ENCODE measurements at places on chromosomes 3 and 15.

DNA sequence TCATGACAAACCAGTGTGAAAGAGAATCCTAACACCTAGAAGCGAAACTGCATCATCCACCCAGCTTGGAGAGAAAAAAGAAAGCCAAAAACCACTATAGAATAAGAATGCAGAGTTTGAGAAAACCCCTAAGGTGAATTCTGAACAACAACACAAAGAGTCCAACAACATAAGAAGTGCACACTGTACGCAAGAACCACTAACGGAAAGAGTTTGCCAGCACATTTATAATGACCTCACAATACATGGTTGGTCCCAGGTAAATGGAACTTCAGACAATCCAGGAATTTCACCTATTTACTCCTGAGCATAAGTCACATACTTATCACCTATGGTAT is 128.3 kb upstream of the BHLHE40 start:
- DNase-seq, result no peak

GRCh38 chr3:185176750-185177359 is 24.0 kb upstream of the C3orf70 start:
- peak; percentile 69 for DNase-seq

DNA sequence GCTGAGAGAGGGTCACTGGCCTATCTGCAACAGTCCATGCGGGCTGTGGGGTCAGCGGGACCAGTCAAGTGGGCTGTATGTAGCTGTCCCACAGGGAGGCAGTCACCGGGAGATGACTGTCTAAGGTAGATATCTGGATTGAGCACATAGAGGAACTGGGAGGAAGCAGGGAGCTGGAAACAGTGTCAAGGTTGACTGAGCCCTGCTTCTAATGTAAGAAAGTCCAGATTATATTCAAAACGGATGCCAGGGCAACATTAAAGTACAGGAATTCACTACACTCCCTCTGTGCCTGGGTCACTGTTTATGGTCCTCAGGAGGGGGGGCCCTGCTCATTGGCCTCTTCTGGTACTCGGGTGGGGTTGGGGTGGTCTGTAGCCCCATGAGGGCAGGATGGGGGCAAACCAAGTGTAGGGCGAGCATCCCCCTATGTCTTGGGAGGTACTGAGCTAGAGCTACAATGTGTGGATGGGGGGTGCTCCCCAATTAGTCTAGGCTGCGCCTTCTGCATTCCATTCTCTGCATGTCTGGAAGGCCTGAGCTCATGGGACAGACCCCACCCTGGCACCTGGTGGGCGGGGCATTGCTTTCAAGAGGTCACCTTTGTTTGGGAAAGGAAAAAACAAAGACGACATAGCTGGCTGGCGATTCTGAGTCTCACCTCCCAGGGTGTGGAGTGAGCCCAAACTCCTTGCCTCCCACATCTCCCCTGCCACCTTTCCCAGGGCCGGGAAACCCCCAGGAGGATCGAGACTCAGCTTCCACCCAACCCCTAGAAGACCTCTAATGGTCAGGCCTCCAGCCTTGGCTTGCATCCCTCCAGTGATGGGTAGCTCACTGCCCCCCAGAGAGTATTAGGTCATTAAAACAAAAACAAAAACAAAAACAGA is 45.1 kb upstream of the C15orf39 start:
- DNase-seq, result no peak

DNA sequence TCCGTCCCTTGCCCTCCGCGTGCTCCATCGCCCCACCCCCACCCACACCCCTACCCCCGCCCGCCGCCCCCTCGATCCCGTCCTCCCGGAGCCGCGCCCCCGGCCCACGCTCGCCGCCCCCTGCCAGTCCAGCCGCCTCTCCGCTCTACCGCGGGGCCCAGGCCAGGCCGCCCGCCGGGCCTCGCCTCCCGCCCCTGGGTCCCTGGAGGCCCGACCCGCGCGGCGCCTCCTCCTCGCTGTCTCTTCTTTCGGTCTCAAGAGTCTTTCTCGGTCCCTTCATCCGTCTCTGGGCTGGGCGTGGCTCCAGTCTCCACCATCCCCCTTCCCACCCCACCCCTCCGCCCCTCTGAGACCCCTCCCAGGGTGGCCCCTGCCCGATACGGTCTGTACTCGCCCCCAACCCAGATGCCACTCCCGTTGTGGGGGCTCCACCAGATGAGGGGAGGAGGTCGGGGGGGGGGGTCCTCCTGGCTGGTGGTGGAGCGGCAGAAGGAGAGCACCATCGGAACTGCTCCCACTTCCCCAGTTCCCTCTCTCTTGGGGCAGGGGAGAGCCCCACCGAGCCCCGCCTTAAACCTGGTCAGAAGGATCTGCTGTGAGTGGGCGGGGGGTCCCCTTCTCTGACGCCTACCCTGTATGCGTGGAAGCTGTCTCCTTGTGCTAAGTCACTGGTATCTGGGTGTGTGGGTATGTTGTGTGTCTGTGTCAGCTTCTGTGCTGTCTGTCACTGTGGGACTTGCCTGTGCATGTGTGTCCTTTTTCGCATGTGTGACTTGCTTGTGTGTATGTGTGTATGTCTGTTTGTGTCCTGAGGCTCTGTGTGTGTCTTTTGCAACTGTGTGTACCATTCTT is 1.0 kb downstream of the PRKCD start:
- no peak for DNase-seq

- DNase-seq, result no peak
Measured at GRCh38 chr15:92385096-92385495, 8.6 kb upstream of the ST8SIA2 start.

DNA sequence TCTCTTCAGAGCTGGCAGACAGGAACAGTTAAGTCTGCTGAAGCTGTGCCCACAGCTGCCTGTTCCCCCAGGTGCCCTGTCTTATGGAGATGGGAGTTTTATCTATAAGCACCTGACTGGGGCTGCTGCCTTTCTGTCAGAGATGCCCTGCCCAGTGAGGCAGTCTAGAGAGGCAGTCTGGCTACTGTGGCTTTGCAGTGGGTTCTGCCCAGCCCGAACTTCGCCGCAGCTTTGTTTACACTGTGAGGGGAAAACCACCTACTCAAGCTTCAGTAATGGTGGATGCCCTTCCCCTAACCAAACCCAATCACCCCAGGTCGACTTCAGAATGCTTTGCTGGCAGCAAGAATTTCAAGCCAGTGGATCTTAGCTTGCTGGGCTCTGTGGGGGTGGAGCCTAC is 91.2 kb downstream of the SLC25A26 start:
- no peak for DNase-seq

GRCh38 chr3:30340500-30340899 is 265.9 kb upstream of the TGFBR2 start:
- no peak for DNase-seq

- DNase-seq, result no peak
Measured at GRCh38 chr15:35833581-35833980, 287.6 kb upstream of the DPH6 start.

- no peak for DNase-seq
Measured at GRCh38 chr3:126051741-126052140, 32.2 kb downstream of the SLC41A3 start.

- DNase-seq, result no peak
Measured at GRCh38 chr3:11692532-11692813, 48.8 kb upstream of the VGLL4 start.

DNA sequence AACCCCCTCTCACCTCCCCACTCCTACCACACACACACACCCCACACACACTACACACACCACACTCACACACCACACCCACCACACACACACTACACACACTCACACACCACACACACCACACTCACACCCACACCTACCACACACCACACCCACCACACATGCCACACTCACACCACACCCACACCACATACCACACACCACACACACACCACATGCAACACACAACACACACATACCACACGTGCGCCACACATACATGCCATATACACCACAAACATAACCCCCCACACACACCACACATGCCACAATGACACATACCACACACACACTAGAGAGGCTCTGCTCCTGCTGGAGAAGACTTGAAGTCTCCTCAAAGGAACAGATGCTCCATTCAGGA is 5.9 kb upstream of the ITPKA start:
- DNase-seq, result no peak

- no peak for DNase-seq
Measured at GRCh38 chr15:80090041-80090440, 30.6 kb downstream of the ZFAND6 start.

GRCh38 chr15:66679657-66680108 is 22.4 kb upstream of the SMAD6 start:
- DNase-seq, result no peak

DNA sequence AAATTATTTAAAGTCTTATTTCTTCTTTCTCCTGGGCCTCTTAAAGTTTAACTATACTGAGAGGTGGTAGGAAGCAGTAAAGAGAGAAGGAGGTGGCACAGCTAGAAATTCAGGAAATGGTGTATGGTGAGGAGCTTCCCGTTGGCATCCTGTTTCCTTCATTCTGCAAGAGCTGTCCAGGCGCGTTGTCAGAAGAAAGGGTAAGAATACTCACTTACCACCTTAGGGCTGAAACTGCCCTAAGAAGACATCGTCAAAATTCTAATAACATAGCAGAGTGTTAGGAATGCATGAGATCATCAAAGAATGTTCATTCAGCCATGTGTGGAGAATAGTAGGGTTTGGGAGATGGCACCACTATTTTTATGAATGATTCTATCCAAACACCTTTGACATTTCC is 699.6 kb downstream of the MCTP2 start:
- DNase-seq, result peak; percentile 60

GRCh38 chr3:11059090-11059798 is 66.7 kb downstream of the SLC6A1 start:
- peak; percentile 83 for DNase-seq

- peak; percentile 66 for DNase-seq
Measured at GRCh38 chr3:13461169-13462124, 18.7 kb upstream of the HDAC11 start.

GRCh38 chr3:148227534-148227933 is 470.2 kb upstream of the AGTR1 start:
- DNase-seq, result no peak

DNA sequence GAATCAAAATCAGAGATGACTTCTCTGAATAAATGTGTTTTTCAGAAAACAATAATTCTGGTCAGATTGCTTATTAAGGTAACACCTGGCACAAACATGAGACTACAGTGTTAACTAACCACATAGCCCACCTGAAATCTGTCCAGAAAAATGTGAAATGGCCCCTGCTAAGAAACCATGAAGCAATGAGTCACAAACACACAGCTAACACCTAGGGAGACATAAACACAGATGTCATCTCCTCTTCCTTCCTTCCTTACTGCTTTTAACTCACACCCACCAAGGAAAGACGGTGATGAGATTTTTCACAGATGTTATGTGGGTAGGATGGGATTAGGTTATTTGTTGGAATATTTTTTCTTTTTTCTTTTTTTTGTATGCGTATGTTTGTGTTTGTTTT is 315.0 kb upstream of the STAC start:
- no peak for DNase-seq

DNA sequence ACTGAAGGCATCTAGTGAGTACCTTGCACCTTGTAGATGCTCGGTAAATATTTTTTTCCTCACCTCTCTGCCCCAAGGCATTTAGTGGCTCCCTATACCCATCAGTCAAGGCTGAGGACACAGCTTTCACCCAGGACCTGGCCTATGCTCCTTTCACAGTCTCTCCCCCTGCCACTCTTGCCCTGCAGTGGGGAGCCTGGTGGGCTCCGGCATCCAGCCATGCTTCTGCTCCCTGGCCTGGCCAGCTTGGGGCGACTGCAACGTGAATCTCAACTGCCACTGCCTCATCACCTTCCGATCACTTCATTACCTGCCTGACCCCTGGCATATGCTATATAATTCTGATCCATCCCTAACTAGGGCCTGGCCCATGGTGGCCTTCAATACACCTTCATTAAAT is 735 bp upstream of the CX3CR1 start:
- DNase-seq, result no peak

DNA sequence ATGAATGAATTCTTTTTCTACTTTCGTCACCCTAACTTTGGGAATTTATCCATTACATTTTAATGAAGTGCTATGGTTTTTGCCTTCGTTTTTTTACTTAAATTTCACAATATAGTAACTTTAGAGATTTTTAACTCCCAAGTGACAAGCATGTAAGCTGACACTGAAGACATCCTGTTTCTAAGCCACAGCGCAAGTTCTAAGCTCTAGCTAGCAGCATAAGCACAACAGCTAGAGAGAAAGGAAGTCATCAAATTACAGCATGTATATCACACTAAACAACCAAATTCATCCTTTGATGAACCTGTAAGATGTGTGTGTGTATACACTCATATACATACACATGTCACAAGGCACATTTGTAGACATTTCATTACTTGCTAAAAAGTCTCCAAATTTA is 119.3 kb downstream of the P3H2 start:
- peak; percentile 42 for DNase-seq

DNA sequence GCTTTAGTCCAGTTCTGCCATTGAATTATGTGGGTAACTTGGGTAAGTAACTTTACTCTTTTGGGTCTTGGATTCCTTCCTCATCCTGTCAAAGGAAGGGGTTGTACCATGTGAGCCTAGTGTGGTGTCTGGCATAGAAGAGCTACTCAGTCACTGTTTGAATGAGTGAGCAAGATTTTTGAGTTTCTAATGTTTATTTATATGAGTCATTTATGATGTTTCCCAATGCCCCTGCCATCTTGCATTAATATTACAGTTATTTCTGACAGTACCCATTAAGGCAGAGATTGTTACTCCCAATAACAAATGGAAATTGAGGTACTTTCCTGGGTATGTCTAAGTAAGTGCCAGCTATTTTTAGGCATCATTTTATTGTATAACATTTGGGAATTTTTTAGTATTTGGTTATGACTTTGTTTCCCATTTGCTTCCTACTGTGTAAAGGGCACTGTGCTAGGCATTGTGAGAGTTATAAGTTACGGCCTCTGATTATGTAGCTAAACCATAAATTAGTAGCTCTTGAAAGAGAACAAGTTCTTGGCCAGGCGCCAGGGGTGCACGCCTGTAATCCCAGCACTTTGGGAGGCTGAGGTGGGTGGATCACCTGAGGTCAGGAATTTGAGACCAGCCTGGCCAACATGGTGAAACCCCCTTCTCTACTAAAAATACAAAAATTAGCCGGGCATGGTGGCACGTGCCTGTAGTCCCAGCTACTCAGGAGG is 23.5 kb downstream of the NR1D2 start:
- DNase-seq, result no peak

Measured in Kasumi-1 (cell line).